Aorta (tissue), 5 donors: ENCODE measurements at places on chromosomes 3 and 15. TPM values are rescaled to one million over a fixed set of nuclear protein-coding genes. Genes with fewer than 3 reads are reported as not detected.
A peak's percentile ranks its signal among the peaks of the same experiment; 100 is the strongest.

KIAA1143 gene
- 33.0 TPM for total RNA-seq

DNA sequence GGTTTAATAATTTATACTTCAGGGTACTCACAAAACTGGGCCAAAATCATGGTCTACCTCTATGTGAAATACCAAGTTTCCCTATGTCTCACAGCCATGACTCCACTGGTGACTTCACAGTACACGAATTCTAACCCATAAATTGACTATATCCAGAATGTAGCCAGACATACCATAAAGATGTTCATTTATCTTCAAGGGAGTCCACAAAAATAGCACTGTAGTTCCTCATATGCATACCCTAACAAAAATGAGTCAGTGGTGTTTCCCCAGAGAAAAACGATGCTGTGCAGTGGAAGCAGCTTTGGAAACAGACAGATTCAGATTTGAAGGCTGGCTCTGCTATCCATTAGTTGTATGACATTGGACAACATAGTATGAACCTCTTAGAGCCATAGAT, 438.8 kb downstream of the FHIT start:
- no peak for DNase-seq

DNA sequence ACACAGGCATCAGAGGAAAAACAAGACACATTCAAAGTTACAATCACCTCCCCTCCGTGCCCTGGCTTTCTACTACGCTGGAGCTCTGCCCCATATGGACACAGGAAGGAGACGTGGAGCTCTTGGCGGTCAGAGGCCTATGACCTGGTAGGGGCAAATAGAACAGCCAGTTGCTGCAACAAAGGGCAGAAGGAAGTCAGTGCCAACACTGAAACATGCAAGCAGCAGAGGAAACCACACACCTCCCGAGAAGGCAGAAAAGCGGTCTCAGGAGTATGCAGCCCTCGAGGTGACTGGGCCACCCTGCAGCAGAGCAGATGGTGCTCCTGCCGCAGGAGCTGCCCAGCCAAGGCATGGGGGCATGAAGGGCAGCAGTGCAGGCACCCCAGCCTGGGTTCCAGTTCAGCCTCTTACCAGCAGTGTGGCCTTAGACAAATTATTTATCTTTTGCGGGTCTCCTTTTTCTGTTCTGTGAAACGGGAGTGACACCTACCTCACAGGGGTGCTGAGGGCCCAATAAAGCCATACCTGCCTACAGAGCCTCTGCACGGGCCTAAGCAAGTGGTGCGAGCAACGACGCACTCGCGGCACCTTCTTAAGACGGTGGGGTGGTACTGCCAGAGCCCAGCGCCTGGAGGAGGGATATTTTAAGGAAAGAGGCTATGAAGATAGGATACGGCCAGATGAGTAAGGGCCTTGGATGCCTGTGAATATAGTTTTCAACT, 8.6 kb downstream of the ZXDC start:
- peak; percentile 57 for DNase-seq

DNA sequence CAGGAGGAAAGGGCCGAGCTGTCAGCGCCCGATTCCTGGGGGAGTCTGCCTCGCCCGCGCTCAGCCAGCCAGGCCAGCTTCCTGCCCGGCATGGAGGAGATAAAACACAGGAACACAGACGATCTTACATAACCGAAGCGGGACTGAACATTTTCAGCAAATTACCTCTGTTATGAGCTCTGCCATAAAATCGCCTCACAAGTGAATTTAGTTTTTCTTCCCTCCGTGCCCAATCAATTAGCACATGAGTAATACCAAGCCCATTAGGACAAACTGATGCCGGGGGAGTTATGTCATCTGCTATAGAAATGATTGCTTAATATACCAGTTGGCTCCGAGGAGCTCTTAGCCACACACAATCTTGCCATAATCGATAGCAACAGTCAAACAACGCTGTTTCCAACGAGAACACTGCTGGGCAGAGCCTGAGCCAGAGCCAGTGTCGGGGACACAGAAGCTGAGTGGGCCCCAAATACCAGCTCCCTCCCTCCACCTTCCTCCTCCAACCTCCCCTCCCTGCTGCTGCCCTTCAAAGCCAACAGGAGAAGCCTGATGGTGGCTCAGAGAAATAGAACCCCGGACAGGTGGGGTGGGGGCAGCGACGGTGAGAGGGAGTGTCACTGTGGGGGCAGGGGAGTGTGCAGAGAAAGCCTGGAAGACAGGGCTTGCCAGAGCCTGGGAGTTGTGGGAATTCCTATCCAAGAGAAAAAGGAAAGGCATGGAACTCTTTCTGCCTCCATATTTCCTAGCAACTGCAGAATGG, 279.4 kb upstream of the TLE3 start:
- DNase-seq = peak; percentile 63

GRCh38 chr15:29032229-29032625, 146.5 kb downstream of the APBA2 start:
- DNase-seq = no peak

- DNase-seq = peak; percentile 64
Observed at GRCh38 chr3:140022066-140022770, 87.2 kb downstream of the CLSTN2 start.

DNA sequence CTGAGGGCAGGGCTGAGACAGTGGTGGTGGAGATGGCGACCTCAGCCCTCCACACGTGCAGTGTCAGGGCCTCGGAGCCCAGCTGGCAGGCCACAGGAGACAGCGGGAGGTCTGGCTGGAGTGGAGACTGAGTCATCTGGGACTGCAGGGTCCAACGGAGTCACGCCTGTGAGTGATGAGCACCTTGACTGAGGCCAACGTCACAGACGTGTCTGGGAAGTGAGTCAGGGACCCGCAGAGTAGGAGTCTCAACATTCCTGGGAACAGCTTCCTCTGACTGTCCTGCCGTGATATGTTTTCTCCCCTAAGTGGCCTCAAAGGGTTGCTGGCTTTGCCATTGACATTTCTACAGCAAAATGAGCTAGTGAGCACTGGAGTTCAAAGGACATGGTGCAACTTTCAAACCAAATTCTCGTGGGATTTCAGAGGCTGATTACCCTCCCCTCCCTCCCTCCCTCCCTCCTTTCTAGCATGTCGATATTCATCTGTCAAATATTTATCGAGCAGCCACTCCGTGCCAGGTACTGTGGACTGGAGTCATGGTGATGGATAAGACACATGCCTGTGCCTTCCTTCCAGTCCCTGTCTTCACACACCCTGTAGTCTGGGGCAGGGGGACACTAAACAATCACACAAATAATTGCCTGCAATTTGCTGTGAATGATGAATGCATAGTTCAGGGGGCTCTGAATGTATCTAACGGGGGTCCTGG, 53.3 kb upstream of the AMOTL2 start:
- DNase-seq = no peak

TRMT10C gene
- 14.8 TPM for total RNA-seq
